ENCODE measurements at places on chromosomes 3 and 15.

DNA sequence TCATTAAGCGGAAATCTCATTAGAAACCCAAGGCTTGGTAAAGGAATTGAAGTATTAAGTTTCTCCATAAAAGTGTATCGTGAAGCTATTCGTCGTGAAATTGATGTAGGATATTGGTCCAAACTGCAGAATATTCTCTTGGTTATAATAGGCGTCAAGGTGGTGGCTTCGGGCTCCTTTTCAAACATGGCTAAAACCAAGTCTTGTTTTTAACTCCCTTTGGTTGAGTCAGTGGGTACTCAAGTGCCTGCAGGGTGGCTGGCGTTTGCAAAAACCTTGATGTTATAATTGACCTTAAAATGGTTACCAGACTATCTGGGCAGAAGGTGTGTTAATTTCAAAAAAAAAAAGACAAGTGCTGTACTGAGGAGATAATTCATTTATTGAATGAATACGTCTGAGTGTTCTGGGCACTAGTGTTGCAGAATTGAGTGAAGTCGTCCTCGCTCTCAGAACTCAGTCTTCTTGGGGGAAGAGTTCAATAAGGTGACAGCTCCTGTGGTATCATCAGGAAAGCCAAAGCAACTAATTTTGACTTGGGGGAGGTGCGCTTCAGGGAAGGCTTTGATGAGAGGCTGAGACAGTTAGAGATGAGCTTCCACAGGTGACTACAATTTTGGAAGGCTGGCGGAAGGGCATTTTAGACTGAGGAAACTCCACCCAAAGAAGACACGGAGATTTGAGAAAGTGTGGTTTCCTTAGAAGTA lies 1.5 kb downstream of the UBE2Q2 start:
- DNase-seq = no peak

DNA sequence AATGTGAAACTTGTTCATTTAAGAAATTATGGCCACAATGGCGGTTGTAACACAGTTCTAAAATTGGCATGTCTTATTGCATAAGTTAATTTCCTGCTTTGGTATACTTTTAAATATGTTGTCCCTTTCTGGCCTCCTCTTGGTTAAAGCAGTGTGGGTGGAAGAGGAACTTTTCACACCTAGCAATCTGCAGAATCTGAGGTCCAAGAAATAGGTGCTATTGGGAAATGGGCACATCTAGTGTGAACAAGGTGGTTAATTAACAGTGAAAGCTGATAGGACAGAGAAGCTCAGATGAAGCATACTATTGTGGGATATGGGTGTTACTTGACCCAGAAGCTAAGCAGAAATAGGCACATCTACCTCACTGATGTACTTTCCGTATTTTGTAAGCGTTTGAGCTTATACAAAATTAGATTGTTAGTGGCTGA lies 10.6 kb downstream of the CMC1 start:
- no peak for DNase-seq

DNA sequence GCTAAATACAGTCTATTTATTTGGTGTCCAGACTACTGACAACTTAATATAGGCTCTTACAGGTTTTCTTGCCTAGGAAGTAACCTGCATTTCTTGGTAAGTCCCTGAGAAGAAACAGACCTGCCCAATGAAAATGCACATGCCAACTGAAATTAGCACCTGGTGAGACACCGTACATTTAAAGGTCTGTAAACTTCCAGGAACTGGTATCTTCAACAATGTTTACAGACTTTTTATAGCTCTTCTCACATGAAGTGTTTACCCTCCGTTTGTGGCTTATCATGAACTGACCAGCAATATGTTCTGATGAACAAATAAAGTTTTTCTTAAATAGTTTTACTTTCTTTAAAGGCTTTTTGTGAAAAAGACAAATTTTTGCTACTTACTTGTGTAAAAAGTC lies 93.3 kb downstream of the PCCB start:
- no peak for DNase-seq

DNA sequence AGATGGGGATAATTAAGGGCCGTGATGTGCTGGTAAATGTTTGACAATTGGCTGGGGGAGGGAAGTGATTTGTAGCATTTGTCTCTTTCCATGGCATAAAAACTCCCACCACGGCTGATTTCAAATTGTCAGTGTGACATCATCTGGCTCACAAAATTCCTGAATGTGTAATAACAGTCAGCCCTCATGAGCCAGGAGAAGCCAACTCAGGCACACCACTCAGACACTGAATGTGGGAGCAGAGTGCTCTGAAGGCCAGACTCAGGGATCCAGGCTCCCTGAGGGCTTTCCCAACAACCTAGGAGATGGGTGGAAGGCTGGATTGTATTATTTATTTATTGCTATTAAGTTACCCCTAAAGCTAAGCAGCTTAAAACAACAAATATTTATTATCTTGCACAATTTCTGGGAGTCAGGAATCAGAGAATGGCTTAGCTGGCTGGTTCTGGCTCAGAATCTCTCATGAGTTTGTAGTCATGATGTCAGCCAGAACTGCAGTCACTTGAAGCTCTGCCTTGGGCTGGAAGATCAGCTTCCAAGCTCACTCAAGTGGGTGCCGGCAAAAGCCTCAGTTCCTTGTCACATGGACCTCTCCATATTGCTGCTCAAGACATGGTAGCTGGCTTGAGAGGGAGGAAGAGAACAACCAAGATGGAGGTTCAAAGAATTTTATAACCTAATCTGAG lies 6.5 kb upstream of the CPEB1 start:
- no peak for DNase-seq

DNA sequence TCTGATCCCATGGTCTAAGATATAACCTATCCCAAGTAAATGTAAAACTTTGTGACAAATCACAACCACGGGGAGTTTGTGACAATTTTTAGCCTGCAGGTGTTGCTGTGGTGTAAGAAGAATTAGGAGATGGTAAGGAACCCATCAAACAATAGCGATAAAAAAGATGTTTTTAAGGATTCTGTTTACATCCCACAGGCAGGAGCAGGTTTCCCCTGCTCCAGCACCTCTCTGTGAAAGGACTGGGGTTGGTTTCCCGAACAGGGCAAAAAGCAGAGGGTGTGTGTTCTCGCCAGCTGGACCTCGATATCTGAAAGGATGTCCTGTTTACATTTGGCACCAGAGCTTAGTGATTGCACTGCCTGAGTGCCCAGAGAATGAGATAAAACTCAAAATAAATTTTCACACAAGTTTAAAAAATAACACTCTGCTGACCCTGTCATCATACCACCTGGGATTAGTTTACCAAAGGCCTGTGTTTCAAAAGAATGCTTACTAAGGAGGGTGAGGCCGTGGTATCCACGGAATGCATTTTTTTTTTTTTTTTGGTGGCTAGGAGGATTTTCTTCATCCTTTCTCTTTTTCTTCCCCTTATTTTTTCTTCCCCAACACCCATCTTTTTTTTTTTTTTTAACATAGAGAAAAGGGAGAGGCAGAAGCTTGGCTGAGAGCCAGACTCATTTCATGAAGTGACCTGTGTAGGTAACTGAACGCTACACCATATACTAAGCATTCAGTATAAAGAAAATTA lies 151.8 kb upstream of the DPH6 start:
- no peak for DNase-seq

DNA sequence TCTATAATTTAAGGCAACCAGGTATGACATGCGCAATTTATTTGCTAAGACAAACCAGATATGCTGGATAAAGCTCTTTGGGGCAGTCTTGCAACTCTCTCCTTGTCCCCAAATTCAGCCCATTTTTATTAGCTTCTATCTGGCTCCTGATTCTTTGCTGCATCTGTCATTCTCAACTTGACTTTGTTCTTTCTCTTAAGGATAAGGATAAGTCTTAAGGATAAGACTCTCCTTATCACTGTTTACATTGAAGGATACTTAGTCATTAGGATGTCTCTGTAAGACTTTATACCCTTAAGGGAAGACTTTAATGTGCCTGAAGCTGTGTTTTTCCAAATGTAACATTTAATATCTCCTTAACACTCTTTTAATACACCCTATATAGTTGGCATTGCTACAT lies 49.2 kb downstream of the ALCAM start:
- DNase-seq = no peak

DNA sequence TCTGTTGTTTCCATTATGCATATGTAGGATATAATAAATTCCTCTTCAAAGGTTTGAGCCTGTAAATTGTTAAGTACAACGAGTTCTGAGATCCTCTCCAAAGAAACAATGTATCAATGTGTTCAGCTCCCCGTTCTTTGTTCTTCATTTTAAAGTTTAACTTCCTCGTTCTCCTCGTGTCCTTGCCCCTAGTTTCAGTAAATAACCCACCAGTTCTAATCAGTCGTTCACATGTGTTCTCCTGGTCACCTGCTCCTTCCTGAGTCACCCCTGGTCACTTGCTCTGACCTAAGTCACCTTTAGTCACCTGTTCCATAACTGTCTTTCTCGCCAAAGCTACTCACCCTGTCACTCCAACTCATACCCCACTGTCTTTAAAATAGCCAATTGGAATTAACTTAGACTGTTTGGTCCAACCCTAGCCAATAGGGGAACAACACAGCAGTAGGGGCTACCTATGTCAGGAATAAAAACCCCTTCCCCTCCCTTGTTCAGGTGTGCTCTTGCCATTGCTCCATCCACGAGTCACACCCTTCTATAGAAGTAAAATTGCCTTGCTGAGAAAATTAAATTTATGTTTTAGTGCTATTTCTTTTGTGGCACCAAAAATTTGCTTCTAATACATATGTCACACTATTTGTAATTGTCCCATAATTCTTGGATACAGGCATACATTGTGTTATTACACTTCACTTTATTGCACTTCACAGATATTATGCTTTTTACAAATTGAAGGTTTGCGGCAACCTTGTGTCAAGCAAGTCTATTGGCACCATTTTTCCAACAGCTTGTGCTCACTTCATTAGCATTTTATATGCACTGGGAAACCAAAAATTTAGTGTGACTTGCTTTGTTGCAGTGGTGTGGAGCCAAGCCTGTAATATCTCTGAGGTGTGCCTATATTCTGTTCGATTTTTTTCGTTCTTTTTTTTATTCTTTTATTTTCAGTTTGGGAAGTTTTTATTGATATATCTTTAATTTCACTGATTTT lies 15.3 kb upstream of the MCF2L2 start:
- no peak for DNase-seq

DNA sequence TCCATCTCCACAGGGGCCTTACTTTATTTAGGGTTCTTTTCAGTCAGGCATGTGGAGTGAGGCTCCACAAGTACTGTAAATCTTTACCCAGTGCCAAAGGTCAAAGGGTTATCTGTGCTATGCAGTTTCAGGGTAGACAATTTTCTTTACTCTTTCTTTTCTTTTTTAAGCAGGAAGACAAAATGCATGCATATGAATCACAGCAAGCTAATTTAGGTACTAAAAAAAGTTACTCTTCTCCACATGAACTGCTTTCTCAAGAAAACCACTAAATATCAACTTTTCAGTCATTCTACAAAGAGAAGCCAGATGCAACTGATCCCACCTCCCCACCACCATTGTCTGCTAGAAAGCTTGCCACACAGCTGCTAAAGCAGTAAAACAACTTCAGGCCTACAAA lies 73.3 kb upstream of the PYGO1 start:
- no peak for DNase-seq

DNA sequence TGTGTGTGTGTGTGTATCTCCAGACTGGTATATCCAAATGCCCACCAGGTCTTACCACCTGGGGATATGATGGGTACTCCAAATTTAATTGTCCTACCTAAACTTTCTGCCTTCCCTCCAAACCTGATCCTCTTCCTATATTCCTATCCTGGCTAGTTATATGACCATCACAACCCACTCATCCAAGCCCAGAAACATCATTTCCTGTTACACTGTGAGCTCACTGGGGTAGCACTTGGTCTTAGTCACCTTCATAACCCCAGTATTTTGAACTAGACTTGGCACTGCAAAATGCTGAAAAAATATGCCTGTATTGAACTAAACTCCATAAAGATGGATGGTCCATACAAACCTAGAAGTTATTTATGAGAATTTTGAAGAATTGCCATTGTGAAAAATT lies 178.8 kb upstream of the EIF1B start:
- DNase-seq = no peak

- no peak for DNase-seq
Observed at GRCh38 chr15:60118146-60118545, 114.0 kb downstream of the FOXB1 start.

- no peak for DNase-seq
Observed at GRCh38 chr15:75104804-75105557, 81.6 kb downstream of the PPCDC start.

- DNase-seq = no peak
Observed at GRCh38 chr15:84961707-84962106, 19.9 kb upstream of the PDE8A start.

DNA sequence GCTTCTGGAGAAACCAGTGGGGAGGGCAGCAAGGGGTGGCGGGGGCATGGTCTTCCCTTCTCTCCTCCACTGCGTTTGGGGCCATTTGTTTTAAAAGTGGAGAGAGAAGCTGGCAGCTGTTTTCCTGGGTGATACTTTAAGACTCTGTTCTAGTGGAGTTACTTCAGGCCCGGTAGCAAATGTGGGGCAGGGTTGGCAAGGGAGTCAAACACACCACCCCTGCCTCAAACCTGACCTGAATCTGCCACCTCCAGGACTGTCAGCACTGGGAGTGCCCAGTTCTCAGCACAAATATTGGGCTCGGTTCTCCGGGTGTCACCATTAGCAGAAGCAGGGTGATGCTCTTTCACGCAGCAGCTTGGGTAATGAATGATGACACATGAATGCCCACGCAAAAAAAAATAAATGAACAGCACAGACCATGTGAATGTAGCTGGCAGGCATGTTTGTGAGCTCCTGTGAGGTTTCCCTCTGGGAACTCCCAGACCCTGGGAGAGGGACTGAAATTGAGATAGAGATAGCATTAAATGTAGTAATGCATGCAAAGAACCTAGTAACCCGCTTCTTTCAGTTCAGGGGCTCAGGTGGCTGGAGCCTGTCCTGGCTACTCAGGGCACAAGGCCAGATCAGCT lies 424.0 kb downstream of the MCTP2 start:
- DNase-seq = no peak

DNA sequence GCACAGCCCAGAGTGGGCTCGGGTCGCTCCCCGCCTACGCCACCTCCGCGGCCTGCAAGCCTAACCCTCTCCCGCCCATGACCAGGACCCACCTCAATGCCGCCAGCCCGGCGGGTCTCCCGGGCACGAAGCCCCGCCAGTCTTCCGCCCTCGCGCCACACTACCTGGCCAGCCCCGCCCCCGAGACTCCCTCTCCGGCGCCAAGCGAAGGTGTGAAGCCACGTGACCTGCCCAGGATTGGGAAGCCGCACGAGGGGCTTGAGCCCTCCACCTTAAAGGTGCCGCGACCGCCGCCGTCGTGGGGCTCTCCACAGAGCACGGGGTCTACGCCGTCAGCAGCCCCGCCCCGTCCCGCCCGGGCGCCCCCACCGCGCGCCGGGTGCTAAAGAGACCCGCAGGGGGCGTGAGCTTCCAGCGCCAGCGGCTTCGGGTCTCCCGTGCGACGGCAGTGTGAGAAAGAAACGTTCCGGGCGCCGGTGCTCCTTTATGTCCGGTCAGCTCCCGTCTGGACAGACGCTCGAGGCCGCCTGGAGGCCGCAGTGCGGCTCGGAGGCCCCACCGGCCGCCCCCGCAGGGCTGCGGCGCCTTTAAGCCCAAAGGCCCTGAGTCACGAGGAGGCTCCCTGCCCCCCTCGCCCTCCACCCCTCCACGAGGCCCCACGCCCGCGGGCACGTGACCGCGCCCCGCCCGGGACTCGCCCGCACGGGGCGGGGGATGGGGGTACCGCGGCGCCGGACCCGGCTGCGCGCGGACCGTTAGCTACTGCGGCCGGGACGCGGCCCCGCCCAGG lies at the start of gene CPEB1:
TSS of gene CPEB1 (minus strand) at position 319 of the 790 bp plus-strand sequence. CDS start 18,904 bp downstream, outside the sequence.
- peak; percentile 89 for DNase-seq
